Activated CD4-positive, alpha-beta T cell treated with anti-CD3 and anti-CD28 coated beads, Interleukin-2, amount 50 U/mL, for 4 hours (primary cell): ENCODE measurements at places on chromosomes 3 and 15.

- no peak for DNase-seq
Measured at GRCh38 chr15:61146931-61147230, 82.2 kb downstream of the RORA start.

DNA sequence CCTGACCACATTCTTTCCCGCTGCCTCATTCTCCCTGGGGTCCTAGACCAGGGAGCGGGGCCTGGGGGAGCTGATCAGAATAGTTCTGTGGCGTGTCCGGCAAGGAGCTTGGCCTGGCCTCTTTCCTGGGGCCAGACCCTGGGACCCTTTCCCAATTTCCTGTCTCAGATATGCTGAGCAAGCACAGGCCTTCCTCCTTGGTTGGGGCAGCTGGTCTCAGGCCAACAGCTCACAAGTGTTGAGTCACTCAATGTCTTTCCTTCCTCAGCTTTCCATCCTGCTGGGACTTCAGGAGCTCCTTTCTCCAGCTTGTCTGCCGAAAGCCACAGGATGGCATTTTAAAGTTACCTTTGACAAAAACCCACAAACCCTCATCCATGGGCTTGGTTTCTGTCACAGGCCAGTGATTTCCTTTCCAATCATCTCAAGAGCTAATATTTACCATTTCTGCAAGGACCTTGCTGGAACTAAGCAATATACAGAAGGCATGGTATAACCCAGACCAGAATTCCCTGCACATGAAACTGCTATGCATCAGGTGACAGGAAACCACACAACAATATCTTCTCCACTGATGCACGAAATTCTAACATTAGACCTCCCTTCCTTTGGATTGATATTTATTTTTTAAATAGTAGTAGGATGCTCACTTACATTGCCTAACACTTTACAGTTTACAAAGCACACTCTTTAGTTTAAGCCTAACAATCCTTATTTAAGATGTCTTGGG, 19.5 kb upstream of the TIMP4 start:
- no peak for DNase-seq

DNA sequence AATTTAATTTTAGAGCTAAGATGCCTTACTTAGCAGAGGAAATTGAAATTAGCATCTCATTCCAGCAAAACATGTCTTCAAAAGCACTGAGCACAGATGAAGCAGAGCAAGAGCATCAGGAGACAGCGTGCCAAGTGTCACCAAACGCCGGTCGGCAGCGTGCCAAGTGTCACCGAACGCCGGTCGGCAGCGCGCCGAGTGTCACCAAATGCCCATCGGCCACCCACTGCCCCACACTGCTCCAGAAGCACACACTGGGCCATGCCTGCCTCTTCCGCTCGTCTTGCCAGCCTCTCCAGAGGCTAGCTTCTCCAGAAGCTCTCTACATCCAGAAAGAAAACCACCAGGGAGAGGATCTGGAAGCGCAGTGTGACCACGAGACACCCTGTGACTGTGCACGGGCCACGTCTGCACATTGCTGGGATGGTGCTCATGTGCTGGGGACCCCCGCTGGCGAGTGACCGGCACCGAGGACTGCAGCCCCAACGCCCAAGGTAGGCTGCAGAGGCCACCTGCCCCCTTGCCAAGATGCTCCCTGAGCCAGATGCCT, 37.8 kb downstream of the CYFIP1 start:
- DNase-seq: no peak

- DNase-seq: no peak
Measured at GRCh38 chr3:44993471-44994205, 17.6 kb downstream of the EXOSC7 start.

GRCh38 chr3:31187380-31187779, 292.9 kb upstream of the GADL1 start:
- DNase-seq: no peak

DNA sequence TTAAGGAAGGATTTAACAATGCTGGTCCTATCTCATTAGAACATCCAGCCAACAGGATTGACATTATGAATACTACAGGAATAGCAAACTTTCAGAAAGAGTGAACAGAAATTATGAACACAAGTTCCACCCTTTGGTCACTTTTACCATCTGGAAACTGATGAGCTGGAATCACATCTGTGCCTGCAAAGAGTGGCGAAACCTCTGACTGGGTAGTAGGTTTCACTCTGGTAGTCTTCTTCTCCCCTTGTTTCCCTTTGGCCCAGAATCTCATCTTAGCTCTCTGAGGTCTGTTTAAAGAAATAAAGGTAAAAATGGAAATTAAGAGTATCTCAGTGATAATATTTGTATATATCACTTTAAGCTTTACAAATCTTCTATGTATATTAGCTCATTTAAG, 73.1 kb downstream of the NR2E3 start:
- DNase-seq: no peak

- DNase-seq: no peak
Measured at GRCh38 chr3:77931255-77932009, 891.5 kb downstream of the ROBO2 start.

GRCh38 chr15:40282869-40283614, at the start of gene ANKRD63:
Gene ANKRD63 (minus strand): TSS chr15:40283064. CDS start chr15:40282586, 478 bp downstream.
- peak; percentile 32 for DNase-seq

GRCh38 chr3:29554566-29554965, 273.7 kb downstream of the RBMS3 start:
- no peak for DNase-seq

GRCh38 chr3:43473737-43474136, 148.1 kb downstream of the ANO10 start:
- no peak for DNase-seq

DNA sequence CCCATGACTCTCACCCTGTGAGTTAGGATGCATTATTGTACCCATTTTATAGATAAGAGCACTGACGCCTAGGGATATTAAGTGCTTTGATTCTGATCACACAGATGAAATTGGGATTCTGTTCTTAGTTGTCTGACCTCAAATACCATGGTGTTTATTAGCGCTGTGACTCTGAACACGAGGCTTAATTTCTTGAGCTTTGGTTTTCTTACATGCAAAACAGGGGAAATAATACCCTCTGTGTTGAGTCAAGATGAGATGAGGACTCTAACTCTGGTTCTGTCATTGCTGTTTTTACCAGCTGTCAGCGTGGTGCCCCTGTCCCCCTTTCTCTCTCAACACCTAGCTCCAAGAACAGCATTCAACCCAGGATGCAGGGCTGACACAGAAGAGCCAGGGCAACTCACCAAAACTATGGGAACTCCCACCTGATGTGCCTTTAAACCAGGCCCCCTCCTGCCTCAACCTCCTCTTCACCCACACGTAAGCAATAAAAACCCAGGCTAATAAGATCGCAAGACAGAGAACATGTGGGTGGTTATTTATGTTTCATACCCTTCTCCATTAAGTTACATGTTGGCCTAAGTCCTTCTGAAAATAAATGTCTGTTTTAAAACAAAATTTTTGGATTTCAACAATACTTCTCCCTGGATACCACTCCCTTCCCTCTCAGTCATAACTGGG, 100.1 kb upstream of the SPATA12 start:
- no peak for DNase-seq

DNA sequence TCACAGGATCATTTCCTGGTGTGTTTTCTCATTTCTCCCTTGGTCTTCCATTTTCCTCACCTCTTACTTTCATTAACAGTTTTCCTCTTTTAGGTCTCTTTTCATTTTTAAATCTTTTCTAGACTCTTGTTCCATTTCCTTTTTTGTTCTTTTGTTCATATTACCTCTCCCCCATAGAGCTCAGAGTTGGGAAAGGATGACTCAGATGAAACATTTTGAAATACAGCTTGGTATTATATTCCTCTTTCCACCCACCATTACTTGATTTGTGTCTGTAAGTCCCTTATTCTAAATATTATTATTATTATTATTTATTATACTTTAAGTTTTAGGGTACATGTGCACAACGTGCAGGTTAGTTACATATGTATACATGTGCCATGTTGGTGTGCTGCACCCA, 153.1 kb downstream of the VGLL3 start:
- no peak for DNase-seq

DNA sequence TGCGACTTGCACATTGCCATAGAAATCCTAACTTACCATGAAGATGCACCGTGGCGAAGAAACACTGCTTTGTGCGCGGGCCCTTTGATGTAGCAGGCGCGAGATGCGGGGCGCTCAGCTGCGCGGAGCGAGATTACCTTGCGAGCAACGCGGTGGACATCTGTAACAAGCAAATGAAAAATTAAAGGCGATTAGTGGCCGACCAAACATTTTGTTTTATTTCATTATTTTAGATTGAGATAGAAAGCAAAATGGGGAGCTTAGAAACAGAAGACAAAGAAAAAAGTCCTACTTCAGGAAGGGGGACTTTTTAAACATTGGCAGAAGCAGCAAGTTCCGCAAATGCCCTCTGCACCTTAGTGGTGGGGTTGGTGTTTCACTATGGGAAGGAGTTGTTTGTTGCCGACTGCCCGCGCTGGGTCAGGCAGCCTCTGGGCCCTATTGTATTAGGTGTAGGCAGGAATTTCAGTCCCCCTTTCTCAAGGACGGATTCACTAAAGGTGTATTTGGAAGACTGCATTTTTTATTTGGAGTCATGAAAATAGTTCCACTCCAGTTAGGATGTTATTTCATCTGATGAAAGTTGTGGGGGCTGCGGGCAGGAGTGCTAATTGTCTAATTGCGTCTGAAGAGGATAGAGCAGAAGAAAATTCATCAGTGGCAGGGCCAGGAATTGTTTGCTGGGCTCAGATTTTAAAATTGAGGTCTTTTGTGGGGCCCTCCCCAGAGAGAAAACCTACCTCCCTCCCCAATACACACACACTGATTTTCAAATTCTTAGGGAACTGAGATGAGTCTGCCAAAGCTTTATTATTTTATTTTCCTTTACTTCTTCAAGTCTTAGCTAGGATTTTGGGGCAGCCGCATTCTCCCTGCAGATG, 17.4 kb downstream of the ZIC4 start:
- no peak for DNase-seq

GRCh38 chr3:256501-256900, 59.9 kb downstream of the CHL1 start:
- no peak for DNase-seq

- no peak for DNase-seq
Measured at GRCh38 chr15:72445426-72445825, 28.7 kb upstream of the ARIH1 start.

GRCh38 chr15:77002954-77003912, 8.3 kb downstream of the PSTPIP1 start:
- peak; percentile 64 for DNase-seq

GRCh38 chr3:13728487-13728886, 151.4 kb downstream of the WNT7A start:
- DNase-seq: no peak

GRCh38 chr3:64331605-64332004, 106.3 kb upstream of the PRICKLE2 start:
- DNase-seq: no peak

DNA sequence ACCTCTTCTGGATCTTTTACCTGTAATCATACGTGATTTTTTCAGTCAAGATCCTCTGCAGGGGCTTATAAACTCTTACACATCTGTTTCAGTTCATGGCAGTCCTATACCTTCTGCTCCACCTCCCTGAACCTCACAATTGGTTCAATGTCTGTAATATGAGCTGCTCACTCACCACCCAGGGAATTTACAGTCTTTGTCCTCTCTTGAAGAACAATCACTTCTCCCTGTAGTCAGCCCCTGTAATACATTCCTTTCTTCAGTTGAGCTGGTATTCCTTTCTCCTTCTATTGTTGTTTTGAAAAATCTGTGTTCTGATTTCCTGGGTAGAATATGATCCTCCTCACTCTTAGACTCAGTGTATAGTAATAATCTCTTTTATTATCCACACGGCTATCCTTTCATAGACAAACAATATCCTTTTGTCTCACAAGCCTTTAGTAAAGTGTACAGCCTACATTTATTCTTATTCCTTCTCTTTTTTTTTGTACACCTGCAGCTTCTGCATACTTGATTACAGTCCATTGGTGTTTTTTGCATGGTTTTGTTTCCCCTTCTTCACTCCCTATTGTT, 101.8 kb downstream of the NECTIN3 start:
- DNase-seq: no peak

DNA sequence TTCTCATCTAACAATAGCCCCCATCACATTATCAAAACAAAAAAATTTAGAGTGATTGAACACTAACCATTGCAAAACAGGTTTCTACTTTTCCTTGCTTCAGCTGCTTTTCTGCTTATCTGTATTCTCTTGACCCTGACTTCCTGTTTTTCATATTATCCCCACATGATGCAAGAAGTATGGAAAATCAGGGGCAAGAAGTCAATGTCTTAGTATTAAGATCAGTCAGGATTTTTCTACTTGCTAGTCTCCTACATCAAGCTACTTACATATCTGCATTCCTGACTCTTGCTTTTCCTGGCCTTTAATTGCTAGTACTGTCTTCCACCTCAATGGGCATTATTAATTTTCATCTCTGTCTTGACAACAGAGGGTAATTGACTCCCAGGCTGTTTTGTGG, 300.2 kb downstream of the OTOL1 start:
- DNase-seq: no peak

DNA sequence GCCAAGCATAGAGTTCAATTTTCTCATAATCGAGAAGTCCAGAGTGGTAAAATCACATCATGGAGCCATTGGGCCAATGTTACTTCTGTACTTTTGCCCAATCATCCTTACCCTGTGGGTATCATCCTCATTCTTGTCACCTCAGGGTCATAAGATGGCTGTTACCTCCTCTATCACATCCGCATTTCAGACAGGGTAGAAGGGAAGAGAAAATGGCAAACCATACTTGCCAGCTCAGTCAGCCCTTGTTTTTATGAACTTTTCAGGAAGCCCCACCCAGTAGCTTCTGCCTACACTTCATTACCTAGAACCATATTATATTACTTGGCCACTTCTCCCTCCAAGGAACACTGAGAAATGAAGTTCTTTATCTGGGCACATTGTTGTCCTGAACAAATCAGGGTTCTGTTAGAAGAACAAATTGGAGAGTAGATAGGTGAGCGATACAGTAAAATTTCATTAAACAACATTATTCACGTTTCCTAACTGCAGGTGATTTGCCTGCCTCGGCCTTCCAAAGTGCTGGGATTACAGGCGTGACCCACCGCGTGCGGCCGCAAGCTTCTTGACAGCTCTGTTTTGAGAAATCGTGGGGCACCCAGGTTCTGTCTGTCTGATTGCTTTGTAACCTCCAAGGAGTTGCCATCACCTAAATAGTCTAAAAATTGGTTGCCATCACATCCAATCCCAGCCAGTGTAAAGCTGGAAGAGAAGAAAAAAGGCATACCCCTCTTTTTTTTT, 34.5 kb upstream of the RPN1 start:
- no peak for DNase-seq

GRCh38 chr3:18134386-18135059, 290.6 kb downstream of the SATB1 start:
- no peak for DNase-seq

GRCh38 chr3:66075281-66075680, 36.6 kb upstream of the MAGI1 start:
- DNase-seq: no peak
